Left ventricle myocardium inferior (tissue), 1 donor: ENCODE measurements at places on chromosomes 7 and 10.

DNA sequence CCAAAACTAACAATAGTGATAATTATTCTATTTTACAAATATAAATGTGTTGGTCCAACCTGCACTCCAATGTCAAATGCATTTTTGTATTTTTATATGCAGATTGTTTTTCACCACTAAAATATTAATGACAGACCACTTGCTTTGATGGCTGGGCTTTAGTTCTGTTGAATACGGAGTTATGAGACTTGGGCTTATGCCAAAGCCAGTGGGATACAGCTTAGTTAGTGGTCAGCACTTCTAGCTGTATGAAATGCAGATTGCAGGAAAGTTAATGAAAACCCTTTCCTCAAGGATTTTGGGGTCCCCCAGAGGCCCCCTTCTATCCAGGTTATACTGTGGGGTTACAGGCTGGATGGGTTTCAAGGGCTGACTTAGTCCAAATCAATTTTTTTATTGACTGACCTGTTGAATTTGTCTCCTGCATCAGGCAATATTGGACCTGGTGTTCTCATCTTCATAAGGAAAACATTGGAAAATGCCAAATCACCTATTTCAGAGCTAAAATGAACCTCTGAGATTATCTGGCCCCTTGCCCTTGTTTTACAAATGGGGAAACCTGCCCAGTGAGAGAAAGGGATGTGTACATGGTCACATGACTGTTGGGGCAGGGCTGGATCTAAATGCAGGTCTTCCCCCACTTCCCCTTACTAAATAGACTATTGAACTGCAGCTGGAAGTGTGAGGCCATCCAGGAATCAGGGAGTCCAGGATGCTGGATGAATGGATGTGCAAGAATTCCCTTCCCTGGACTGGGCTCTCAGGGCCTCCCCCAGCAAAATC is 1085.3 kb downstream of the KCNMA1 start:
- DNase-seq, result no peak

DNA sequence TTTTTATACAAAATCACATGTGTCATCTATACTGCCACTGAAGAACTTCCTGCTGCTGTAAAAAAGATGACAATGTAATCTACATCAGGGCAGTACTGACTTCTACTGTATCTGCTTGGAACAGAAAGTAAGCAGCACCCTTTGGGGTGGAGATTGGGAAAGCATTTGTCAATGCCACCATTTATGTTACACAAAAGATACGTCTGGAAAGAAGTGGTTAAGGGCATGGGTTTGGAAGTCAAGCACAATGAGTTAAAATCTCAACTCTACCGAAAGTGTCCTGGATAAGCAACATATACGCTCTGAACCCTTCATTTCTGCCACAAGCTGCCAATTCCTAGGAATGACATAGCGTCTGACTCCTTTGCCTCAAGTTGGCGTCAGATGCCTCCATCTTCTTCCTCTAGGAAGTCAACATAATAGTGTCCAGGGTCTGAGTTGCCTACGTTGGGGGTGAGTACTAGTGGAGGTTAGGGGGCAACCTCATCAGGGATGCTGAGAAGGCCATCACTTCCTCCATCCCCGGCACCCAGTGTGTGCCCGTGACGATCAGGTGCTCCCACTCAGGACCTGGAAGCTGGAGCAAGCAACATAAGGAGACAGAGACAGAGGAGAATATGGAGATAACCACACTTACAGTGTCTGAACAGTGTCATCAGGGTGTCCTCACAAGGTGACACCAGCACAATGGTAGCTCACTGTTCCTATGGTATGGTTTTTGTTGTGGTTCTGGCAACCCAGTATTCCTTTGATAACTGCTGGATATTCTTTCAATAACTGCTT is 58.3 kb downstream of the SGMS1 start:
- no peak for DNase-seq

DNA sequence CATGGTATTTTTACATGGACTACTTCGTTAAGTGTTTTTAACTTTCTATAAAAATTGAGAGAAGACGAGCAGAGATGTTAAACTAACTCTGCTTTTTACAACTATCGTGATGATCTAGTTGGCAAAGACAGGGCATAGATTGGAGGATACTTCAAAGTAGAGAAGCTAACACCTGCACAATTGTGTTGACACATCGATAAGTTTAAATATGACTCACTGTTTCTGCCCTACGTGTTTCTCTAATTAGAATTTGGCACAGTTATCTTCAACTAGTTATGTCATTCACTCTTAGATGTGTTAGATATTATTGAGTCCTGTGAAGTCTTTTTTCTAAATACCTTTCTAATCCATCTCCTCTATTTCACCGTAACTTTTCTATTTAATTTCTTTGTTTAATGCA is 68.5 kb upstream of the FERD3L start:
- no peak for DNase-seq

GRCh38 chr7:132023466-132023865 is 467.0 kb upstream of the PODXL start:
- DNase-seq, result no peak

- no peak for DNase-seq
These were observed 50.6 kb downstream of the ABLIM1 start for GRCh38 chr10:114607358-114607998.

DNA sequence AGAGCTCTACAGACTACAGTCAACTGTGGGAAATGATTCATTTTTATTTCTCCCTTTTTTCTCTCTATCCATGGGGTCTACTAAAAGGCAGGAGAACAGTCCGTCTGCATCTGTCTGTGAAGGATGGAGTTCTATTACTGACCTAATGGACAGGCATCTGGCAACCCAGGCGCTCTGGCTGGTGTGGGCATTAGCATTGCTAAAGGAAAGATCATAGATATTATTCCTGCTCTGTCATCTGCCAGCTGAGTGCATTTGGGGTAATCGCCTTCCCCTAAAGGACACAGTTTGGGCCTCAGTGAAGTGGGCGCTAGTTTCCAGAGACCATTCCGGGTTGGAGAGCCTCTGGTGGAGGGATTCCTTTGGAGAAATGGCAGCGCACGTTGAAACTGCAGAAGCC is 201.3 kb upstream of the TCERG1L start:
- DNase-seq, result no peak

DNA sequence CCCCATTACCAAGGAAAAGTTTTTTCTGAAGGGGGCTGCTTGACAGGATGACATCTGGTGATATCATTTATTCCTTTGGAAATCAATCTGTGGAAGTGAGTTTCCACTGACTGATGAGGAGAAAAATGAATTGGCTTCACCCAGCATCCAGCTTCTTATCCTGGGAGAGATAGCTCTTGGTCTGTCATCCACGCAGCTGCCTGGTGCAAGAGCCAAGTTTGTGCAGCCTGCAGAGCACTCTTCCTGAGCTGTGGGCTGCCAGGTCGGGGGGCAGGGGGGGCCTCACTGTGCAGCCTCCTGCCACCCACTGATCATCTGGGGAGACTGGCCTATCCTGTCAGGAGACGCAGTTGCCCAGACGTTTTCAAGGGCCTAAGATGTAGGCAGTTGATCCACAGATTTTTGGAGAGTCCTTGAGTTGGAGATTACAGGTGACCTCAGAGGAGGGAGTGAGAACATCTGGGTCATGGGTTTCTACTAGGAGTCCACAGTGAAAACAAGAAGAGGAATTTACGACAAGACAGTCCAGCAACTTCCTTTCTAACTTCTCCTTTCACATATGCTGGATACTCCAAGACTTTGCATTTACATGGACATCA is 75.4 kb downstream of the EGFR start:
- no peak for DNase-seq

DNA sequence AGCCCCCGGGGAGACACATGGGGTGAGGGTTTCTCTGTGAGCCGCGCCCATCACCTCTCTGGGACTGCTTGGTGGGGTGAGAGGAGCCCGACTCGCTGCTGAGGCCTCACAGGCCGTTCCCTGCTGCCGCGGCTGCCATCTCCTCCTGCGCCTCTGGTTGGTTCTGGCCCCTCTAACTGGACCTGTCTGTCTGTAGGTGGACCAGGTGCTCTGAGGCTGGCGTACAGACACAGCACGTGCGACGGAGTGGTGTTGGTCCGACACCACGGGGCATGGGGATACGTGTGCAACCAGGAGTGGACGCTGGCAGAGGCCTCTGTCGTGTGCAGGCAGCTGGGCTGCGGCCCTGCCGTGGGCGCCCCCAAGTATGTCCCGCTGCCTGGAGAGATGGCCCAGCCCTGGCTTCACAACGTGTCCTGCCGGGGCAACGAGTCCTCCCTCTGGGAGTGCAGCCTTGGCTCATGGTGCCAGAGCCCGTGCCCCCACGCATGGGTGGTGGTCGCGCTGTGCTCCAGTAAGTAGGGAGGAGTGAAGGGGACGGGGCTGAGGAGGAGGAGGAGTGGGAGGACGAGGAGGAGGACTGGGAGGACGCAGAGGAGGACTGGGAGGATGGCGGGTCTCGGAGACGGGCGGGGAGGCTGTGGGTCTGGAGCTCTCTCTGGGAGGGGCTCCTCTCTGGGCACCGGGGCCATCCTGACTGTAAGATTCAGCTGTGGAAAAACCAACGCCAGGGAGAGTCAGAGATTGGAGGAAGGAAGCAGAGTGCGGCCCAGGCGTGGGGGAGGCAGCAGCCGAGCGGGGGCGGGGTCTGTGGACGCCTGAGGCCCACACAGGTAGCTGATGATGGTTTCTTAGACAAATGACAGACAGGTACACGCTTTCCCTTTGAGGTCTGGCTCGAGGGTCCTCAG is 2.6 kb downstream of the SCART1 start:
- DNase-seq, result peak; percentile 10

- no peak for DNase-seq
These were observed 156.5 kb upstream of the CHST15 start for GRCh38 chr10:124249812-124250432.

DNA sequence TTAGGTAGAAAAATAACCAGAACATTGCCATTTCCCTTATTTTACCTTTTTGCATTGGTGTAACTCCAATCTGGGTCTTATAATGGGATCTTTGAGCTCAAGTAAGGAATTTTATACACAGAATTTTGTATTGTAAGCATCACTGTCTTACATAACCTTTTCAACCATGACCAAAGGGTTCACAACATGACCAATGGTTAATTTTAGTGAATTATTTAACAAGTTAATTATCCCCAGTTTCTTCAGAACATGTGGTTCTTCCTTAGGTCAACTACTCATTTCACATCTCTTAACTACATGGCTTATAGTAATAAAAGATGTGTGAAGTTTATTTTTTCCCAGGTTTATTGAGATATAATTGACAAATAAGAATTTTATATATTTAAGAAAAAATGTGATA is 74.2 kb upstream of the RHOBTB1 start:
- DNase-seq, result no peak

GRCh38 chr7:51249991-51250390 is 66.6 kb downstream of the COBL start:
- no peak for DNase-seq
